NCI-H2081 treated with DMSO at 0.1 percent for 48 hours (cell line): ENCODE measurements at places on chromosomes 1 and 21.

GRCh38 chr1:77044133-77044849 is 174.9 kb downstream of the PIGK start:
- no peak for DNase-seq

- no peak for DNase-seq
These were observed 16.2 kb upstream of the C2CD2 start for GRCh38 chr21:41970106-41970391.

DNA sequence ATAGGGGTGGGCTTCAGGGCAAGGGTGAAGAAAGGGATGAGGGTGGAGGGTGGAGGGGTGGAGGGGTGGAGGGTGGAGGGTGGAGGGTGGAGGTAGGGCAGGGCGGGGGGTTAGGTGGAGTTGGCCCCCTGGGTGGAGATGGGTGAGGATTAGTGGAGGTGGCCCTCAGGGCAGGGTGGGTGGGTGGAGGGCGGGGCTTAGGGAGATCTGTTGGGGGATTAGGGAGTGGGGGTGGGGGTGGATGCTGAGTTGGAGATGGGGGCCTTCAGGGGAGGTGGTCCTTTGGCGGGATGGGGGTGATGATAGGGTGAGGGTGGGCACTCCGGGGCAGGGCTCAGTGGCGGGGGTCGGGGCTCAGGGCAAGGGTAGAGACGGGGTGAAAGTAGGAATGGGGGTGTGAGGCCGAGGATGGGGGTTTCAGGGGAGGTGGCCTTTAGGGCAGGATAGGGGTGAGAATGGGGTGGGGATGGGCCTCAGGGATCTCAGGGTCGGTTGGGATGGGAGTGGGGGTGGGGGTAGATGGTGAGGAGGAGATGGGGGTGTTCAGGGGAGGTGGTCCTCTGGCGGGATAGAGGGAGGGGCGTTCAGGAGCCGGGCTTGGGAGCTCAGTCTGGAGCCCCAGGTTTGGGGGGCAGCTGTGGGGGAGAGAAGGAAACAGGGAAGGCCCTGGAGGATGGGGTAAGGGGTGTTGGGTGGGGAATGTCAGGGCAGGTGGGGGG is 800 bp upstream of the DNMT3L start:
- no peak for DNase-seq

DNA sequence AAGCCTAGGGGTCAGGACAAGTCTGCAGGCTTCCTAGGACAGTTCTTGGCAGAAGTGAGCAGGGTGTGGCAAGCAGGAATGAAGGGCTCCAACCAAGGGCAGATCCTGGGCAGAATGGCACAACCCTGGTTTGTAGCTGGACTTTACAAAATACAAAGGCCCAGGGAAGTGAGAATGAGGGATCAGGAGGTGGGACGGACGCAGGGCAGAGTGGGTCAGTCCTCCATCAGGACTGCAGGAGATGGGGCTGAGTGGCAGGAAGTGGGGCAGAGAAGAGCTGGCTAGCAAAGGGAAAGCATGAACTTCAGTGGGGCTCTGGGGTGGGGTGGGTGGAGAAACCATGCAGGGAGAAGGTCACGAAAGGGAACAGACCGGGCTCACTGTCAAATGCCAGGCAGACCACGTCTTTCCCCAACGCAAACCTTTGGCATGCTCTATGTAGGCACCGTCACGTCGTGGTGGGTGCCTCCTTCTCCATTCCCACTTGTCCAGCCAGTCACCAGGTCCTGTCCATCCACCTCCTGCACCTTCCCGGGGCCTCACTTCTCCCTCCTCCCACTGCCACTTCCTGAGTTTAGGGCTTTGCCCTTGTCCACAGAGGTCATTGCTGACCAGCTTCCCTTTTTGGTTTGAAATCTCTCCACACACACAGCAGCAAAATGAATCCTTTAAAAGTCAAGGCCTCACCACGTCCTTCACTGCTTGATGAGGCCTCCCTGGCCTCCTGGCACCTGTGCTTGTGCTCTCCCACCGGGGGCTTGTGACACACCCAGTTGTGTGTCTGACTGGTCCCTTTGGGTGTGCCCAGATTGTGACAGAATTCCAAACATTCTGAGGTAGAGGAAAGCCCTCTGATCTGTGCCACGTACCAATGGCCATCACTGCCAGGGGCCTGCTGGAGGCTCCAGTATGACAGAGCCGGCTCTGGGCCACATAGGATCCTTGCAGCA is 8.7 kb upstream of the CLDN19 start:
- DNase-seq = no peak
